ENCODE measurements at places on chromosomes 7 and 10. TPM values are rescaled to one million over a fixed set of nuclear protein-coding genes. Genes with fewer than 3 reads are reported as not detected.

DNA sequence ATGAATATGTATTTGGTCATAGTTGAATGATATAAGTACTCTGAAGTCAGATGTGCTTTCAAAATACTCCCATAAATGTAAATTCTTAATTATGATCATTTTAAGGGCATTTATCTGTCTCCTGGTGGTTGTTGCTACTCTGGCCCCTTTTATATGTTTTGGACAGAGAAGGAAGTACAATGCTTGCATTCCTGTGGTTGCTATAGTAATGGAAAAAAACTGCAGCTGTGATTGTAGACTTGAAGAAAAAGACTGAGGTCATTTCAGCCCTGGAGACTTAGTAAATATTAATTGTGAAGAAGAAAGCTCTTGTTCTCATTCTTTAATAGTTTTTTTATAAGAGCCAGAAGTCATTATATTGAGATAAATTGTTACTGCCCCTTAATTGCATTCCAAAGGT is 70.2 kb upstream of the FERD3L start:
- DNase-seq, result no peak

DNA sequence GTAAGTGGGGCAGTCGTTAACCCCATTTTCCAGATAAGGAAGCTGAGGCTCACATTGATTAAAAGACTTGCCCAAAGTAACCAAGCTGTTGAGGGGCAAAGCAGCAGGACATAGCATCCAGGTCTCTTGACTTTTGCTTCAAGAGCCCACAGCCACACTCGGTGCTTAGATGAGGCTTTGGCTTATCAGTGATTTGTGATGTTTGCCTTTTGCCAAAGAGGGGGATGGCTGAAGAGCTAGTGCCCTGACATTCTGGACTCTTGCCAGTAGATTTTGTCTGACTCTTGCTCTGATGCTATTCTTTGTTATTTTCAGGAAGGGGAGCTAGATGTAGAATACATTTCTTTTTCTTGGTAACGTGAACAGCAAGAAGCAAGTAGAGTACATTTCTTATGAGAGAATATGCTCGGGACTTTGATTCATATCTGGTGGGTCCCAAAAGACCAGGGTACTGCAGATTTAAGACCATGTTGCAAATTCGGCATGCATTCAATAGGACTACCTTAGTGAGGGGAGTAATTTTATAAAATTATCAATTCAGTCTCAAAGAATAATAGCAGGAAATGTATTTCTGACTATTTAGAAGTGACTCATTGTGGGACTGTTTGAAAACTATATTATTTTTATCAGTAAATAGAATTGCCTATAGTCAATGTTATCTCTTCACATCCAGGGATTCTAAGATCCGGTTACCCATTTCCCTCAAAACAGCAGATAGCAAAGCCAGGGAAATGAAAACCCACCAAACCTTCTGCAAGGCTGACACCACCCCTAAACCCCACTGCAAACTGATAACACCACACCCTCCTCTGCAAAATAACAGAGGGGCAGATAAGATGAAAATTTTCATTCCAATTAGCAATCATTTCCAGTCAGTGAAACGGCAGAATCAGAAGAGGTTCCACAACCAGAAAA is 180.0 kb upstream of the BMPER start:
- no peak for DNase-seq

- DNase-seq, result no peak
Measured at GRCh38 chr7:159099711-159100231, 44.9 kb downstream of the VIPR2 start.

DNA sequence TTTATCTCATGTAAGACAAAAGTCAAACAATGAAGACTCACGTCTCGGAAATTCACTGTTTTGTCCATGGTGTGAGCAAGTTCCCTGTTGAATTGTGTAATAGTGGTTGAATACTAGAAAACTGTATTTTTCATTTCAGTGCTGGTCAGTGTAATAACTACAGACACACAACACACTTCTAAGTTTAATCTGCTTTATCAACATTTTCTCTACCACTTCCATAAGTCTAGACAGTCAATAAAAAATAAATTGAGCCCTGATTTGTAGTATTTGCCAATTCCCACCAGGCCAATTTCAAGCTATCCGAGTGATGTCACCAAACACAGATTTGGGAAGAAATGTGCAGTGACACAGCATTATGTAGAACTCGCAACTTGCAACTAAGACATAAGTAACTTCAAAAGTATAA is 81.9 kb downstream of the GPR141 start:
- no peak for DNase-seq

DNA sequence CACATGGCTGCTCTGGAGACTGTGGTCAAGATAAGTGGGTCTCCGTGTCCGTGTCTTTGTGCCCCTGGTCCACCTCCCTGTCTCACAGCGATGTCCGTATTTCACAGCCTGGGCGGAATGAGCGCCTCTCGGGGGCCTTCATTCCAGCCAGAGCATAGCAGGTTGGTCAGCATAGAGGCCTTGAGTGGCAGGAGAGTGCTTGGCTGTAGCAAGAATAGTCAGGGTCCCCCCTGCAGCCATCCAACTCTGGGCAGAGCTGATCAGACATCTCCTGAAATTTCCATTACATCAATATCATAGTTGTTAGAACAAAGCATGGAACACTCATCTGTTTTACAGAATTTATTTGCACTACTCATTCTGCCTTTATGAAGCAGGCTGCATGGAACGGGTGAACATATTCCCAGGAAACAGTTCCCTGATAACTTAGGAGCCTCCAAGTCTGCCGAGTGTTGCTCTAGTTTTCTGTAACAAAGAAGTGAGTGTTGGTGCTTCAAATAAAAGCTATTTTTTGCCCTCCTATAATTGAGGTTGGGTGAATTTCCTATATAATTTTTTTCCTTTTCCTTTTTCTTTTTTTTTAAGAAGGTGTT is 255.3 kb downstream of the INHBA start:
- peak; percentile 51 for DNase-seq

- DNase-seq, result peak; percentile 56
Measured at GRCh38 chr10:71694039-71694501, 25.5 kb downstream of the C10orf105 start.

DNA sequence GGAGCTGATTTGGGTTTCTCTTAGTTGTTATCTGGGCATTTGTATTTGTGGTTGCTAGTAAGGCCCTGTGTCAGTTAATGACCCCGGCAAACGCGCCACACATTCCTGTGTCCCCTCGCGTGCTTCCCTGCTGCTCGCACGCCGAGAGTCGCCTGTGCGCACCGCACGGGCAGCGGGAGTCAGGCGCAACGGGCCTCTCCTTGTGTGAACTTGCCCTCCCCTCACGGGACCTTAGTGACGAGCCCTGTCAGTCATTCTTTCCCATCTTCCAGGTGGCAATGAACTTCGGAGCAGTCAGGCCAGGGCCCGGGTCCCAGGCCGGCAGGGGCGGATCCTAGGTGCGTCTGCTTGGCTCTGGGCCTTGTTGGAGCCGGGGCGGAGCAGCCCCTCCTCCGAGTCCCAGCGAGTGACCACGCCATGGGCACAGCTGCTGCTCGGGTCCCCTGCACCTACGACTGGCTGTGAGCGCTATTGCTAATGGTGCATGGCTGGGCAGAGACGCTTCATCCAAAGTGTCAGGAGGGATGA is 12.4 kb upstream of the PRKAR1B start:
- DNase-seq, result peak; percentile 46

GRCh38 chr10:78787125-78787524 is 281.6 kb upstream of the ZMIZ1 start:
- DNase-seq, result no peak

DNA sequence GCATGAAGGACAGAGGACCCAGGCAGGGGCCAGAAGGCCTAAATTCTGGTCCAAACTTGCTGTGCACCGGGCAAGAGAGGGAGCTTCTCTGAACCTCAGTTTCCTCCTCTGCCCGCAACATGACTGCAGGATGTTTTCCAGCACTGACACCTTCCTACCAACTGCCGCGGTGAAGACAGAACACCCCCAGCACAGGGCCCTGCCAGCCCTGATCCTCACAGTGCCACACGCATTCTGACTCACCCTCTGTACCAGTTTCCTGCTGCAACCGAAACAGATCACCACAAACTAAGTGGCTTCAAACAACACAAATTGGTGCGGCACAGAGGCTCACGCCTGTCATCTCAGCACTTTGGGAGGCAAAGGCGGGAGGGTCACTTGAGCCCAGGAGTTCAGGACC is 18.1 kb downstream of the MAD1L1 start:
- DNase-seq, result peak; percentile 31

- DNase-seq, result no peak
Measured at GRCh38 chr10:42304341-42304740, 334.0 kb downstream of the ZNF33B start.

DNA sequence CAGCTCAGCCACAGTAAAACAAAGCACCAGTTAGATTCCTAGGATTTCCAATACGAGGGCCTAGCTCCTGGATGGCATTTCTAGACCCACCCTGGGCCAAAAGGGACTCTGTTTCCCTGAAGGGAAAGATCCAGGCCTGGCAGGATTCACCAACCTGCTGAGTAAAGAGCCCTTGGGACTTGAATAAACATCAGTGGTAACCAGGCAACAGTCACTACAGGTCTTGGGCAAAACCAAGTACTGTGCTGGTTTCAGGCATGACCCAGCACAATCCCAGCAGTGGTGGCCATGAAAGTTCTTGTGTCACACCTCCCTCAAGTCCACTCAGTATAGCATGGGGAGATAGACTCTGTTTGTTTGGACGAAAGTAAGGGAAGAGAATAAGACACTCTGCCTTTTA is 31.0 kb upstream of the STARD3NL start:
- DNase-seq, result no peak

DNA sequence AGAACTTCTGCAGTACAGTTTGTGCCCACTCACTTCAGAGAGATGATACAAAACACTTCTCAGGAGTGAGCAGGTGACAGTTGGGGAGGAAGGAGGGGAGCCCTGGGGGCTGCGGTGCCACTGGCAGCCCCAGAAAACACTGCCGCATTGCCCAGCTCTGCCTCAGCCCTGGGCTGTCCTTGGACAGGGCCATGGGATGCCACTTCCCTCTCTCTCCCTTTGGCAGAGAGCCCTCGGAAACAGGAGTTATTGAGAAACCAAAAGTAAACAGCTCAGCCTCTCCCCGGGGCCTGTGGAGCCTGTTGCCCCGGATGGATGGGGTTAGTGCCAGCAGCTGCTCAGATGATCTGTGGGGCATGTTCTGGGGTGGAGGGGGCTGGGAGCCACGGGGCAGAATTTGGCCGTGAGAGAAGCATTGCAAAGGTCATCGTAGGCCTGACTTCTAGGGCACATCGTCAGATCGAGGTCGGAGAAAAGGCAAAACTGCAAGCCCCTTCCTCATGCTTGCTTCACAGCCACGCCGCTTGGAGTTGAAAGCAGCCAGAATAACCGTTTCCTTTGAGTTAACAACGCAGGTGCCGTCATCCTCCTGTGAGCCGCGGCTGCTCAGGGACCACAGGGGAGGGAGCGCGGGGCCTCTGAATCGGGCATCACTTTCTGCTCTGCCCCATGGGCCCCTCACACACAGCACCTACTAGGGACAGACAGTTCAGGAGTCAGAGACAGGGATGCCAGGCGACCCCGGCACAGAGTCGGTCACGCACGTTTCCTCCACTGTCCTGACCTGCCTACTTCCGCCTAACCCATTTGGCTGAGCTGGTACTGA is 256.4 kb downstream of the CAMK1D start:
- peak; percentile 75 for DNase-seq

DNA sequence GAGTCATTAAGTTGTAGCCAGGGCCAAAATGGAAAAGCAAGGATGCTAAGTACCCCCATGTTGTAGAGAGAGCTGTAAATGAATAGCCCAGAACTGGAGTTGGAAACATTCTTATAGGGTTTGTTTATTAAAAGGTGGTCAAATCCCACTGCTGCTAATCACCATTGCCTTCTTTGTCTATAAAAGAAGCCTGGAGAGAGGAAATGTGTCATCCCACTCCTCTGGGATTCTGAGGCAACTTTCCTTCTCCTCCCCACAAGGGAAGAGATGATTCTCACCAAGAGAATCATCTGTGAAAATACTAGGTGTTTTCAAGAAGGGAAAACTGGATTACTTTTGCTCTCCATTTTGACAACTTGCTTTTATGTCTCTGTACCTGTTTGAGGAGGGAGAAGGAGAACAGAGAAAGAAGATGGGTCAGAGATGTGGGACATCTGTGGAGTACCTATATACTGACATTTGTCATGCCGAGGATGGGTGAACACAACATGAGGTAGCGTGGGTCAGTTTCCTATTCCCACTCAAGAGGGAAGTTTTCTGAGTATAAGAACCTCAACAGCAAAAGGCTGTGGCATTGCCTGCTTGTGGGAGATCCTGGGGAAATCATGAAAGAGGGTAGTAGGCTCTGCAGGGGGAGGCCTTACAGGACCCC is 262.2 kb downstream of the KIF20B start:
- no peak for DNase-seq

GRCh38 chr7:157096286-157097055 is 42.3 kb upstream of the UBE3C start:
- DNase-seq, result no peak

DNA sequence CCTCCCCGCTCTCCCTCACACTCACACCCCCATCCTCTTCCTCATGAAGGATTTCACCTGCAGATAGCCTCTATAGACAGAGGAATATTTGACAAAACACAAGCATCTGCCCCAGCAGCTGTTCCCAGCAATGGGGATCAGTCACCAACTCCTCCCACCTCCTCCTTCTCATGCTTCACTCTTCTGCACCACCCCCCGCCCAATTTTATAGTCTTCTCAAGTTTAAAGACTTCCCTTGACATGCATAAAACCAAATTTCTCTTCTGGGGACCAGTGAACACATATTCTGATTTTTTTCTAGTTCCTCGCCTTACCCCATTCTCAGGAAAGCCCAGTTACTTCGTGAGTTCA is 654.4 kb downstream of the LRMDA start:
- DNase-seq, result no peak

The EBLN1 gene
- polyA plus RNA-seq, result not detected

The SLC13A1 gene
- polyA plus RNA-seq, result not detected

The GRM3 gene
- polyA plus RNA-seq, result 0.05 TPM

The CYP26C1 gene
- polyA plus RNA-seq, result 0.02 TPM

The PHKG1 gene
- polyA plus RNA-seq, result 24.5 TPM

The IGF2BP3 gene
- polyA plus RNA-seq, result 0.02 TPM

The MYH16 gene
- not detected for polyA plus RNA-seq

The SLC35G1 gene
- 3.8 TPM for polyA plus RNA-seq

Data from right cardiac atrium (tissue), 5 donors.